ENCODE measurements at places on chromosomes 2 and 18.
A peak's percentile ranks its signal among the peaks of the same experiment; 100 is the strongest.

DNA sequence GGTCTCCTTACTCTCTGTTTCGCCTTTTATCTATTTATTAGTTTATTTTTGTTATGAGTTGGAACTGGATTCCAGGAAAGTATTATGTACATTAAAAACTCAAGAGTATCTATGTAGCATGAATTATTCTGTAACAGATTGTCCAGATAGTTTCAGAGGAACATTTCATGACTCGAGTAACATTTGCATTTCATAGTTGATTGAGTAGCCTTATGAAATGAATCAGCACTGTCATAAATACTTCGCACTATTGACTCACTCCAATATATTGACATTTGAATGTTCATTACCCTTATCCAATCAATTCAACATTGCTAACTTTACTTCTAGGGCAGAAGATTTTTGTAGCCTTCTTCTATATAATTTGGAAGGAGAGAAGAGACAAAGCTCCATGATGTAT is 11.3 kb upstream of the VRK2 start:
- DNase-seq, result no peak

DNA sequence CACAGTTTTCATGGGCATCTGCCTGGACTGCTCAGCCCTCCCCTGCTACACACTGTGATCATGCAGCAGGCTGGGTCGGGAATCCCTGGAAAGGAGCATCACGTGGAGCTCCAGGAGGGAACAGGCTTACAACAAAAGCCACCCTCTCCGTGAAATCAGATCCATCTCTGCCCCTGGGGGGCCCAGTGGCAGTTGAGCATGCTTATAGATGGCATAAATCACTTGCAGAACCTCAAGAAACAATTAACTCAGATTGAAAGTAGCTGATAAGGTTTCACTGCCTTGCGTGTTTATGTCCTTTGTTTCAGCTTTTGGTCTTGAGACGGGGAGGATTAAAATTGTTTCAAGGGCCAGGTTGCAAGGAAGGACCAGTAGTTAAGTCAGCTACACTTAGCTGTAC is 354.8 kb upstream of the MEIS1 start:
- no peak for DNase-seq

- no peak for DNase-seq
Observed at GRCh38 chr2:1621041-1621440, 123.3 kb downstream of the PXDN start.

DNA sequence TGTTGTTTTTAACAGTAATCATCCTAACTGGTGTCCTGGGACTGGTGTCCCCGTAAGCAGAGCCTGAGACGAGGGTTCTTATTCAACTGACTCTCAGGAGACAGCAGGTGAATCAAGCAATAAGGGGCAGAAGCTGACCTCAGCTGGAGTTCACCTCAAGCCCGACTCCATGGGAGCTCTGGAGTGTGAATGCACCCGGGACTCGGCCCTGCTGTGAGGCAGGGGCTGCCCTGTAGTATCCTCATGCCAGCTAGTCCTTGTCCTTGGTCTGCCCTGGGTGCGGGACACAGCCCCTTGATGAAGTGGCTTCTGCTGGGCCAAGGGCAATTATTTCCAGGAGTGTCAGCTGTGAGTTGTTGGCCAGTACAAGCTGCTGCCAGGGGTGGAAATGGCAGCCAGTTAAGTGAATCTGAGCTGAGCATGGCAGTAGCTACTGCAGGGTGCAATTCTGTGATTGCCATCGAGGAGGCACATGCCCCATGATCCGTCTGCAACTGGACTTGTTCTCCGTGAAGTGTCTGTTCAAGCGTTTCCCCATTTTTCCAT is 54.9 kb upstream of the OTOS start:
- DNase-seq, result no peak

- DNase-seq, result no peak
Observed at GRCh38 chr2:211055438-211055837, 499.0 kb downstream of the CPS1 start.

- peak; percentile 45 for DNase-seq
Observed at GRCh38 chr2:38016219-38016618, 59.7 kb downstream of the CYP1B1 start.

- peak; percentile 85 for DNase-seq
Observed at GRCh38 chr2:158756976-158757375, 38.1 kb upstream of the DAPL1 start.

DNA sequence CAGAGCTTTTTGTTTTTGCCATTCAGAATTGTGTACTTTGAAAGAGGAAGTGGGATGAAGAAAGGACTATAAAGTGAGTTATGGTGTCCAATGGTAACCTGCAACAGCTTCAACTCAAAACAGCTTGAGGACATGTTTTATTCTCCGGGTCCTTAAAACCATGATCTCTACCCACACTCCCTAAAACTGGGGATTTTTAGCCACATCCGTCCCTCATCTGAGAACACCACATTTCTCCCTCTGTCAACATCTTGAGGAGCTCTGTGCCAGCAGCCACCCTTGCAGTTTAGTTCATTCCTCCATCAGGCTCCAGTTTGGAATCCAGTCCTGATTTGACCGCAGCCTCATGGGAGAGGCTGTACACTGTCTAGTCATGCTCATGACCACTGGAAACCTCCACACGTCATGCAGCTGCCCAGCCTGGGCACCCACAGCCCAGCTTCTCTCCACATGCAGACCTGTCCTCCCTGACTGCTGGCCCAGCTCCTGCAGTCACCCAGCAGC is 62.6 kb downstream of the C18orf63 start:
- peak; percentile 13 for DNase-seq

DNA sequence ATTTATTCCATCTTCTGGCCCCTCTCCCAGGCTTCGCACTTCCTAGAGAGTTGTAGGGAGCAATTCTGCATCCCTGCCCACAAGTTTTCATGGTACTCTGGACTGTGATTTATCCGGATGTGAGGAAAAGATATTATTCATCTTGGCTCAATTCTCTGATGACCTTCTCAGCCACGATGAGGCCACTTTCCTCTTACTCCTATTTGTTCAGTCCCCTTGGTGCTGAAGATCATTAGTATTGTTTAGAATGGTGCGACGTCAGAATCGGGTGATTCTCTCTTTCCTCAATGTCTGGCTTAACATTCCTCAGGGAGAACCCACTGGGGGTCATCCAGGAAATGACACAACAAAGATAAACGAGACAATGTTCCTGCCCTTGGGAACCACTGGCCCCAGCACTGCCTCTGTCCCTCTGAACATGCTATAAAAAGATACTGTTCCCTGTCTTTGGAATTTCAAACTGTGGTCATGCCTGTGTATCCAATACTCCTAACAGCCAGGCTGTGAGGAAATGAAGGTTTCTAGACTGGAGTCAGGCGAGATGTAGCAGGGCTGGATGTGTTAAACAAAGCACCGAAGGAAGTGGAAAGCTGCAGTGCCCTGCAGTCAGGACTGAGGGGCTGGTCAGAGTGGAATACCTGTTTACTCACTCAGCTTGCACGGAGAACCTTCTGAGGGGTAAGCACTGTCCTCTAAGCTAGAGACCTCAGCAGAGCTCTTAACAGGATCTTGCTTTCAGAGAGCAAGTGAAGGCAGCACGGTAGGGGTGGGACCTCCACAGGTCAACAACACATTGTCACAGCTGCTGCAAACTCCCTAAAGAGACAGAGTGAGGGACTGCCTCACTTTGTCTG is 12.9 kb upstream of the GLI2 start:
- no peak for DNase-seq

- DNase-seq, result no peak
Observed at GRCh38 chr2:98308068-98308467, 38.2 kb upstream of the CNGA3 start.

DNA sequence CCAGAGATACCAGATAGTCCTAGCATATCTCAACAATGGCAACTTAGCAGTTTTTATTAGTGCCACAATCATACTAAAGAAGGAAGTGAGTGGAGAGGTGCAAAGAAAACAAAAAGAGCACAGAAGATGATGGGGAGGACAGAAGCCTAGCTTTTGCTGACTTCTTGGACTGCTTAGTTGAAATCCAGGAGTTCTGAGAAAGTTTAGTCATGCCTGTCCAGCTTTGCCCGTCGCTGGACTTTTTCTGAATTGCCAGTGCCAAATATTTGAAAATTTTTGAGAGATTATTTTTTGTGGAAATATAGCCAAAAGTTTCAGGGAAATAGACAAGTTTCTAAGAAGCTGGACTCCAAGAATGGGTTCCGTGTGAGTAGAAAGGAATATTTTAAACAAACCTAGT is 558.7 kb upstream of the TNP1 start:
- no peak for DNase-seq

GRCh38 chr2:29309090-29310029 is 194.1 kb downstream of the CLIP4 start:
- peak; percentile 94 for DNase-seq

DNA sequence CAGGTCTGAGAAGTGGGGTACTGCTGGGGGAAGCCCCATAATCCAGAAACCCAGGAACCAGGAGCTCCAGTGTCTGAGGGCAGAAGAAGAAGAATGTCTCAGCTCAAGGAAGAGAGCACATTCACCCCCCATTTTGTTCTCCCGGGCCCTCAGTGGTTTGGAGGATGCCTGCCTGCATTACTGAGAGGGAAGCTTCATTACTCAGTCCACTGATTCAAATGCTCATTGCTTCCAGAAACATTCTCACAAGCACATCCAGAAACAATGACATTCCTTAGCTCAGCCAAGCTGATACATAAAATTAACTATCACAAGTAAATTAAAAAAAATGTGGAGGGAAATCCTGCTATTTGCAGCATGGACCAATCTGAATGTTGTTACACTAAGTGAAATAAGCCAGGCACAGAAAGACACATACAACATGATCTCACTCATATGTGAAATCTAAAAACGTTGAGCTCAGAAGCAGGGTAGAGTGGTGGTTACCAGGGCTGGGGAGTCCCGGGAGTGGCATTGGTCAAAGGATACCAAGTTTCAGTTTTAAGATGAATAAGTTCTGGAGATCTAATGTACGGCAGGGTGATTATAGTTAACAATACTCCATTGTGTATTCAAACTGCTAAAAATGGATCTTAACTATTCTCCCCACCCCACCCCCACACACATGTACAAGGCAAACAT is 459.3 kb downstream of the GALR1 start:
- DNase-seq, result no peak

- DNase-seq, result no peak
Observed at GRCh38 chr2:19878268-19879046, 23.3 kb downstream of the TTC32 start.

GRCh38 chr18:69840445-69840844 is 107.2 kb downstream of the CD226 start:
- DNase-seq, result no peak

- no peak for DNase-seq
Observed at GRCh38 chr18:42074704-42075103, 119.7 kb downstream of the PIK3C3 start.

DNA sequence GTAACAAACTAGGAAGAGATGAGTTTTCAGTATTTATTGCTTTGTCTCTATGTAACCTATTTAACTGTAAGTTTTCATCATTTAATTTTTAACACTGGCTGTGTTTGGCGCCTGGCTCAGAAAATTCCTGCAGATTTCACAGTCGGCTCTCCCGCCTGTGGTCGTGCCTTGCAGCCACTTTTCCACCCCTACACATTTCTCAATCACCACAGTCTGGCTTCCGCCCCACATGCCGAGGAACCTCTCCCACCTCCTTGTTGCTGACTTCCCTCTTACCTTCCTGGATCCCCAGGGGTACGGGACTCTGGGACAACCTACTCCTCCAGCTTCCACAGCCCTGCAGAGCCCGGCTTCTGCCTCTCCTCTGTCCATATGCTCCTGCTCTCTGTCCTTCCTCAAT is 41.6 kb upstream of the MGAT4A start:
- peak; percentile 58 for DNase-seq

DNA sequence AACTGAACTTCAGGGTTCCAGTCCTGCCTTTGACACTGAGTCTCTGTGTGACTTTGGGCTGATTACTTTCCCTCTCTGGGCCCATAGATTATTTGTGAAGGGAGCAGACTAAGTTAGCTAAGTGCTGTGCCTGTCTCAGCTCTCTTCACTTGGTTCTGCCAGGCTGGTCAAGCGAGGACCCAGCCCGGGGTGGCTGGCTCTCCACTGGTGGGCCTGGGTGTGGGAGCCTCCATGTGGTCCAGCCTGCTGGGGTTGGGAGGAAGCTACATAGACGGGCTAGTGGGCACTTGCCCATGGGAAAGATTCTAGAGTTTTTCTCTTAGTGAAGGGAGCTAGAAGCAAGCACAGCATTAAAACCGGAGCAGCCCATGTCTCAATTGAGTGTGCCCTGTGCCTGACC is 59.0 kb downstream of the DYSF start:
- DNase-seq, result no peak

- DNase-seq, result peak; percentile 47
Observed at GRCh38 chr18:36942264-36942663, 113.3 kb downstream of the KIAA1328 start.

DNA sequence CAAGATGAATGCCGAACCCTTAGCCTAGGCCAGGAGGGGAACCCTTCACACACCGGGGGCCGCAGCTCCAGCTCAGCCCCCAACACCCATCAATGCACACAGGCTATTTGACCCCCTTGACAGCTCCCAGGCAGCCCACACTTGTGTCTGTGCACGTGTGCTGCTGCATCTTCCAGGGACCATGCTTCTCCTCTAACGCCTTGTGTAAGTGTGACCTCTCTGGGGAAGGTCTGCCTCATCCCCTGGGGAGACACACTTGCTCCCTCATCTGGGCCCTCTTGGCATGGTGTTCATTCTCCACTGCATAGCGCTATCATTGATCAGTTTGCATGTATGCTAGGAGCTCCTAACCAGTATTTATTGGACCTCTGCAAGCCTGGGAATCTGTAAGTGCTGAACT is 120.0 kb upstream of the FHL2 start:
- no peak for DNase-seq

DNA sequence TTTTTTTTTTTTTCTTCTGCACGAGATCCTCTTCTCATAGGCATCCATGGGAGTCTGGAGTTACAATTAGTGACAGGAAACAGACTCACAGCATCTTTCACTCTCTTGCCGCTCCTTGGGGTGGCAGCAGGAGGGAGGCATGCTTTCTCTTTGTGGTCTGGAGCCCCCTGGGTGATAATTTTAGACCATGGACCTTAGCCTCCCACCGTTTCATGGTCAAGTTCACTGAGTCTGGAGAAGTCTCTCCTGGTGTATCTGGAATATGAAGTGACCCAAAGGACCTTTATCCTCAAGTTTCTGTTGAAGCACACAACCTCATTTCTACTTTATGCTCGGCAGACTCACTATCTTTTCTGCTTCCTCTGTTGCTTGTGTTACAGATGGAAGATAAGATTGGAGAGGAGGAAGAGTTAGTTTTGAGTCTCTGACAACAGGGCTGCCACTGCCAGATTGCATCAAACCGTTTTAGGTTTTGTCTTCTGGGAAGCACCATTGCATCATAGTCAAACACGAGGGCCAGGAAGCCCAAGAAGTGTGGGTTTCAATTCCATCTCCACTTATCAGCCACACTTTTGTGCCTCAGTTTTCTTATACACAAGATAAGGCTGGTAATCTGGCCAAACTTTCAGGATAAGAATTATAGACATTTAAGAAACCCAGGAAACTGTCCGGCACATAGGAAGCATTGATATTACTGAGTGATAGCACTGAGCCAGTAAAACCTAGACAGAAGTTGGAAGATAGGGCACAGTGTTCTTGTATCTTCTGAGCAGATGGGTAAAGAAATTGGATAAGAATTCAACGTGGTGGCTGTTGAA is 62.3 kb downstream of the ADCYAP1 start:
- DNase-seq, result no peak

- peak; percentile 94 for DNase-seq
Observed at GRCh38 chr2:9800975-9801726, 42.1 kb upstream of the TAF1B start.
